ENCODE measurements at places on chromosomes 6 and 20.

DNA sequence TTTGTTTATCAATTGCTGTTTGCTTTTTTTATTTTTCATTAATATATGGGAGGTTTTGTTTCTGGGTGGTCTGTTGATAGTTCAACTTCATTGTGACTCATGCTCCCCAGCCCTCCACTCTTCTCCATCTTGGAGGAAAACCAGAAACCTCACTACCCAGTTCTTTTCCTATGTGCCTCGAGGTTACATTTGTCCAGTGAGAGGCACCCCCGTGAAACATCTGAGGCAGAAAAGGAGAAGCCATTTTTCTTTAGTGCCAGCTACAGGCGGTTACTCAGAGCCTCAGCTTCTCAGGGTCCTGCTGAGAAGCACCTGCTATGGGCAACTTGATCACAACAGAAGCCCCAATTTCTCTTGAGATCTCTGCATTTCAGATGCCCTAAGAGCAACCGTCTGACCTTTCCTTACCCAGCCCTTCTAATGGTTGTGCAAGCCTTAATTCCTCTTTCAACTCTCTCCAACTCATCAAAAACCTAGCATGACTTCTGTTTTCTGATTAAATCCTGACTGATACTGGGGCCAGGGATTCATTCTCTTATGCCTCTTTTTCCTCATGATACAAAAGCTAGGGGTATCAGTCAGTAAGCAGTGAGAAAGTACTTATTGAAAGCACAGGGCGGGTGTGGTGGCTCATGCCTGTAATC is 144.6 kb downstream of the ELOVL4 start:
- H3K27me3 ChIP-seq: no peaks in the 10 kb centered on the region
- no peak overlapping the region for H3K27ac ChIP-seq
- peaks cover 4% of the 10 kb centered on the region for H3K4me1 ChIP-seq
- H3K4me3 ChIP-seq: no peak overlapping the region
- no peaks in the 10 kb centered on the region for H3K36me3 ChIP-seq
- no peak for DNase-seq

DNA sequence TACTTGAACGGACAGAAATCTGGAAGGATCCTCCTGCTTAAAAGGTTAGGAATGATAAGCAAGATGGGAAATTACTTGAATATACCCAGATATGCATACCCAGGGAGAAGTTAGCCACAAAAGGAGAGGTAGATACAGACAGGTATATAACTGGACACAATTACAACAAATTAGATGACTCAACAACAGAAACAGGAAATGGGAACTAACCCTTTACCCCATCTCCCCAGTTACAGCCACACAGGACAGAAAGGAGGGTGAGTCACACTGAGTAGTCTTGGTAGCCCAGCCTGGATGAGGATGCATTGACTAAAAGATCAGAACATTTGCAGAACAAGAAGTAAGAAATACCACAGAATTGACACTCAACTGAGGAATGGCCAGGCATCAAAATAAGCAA is 61.2 kb downstream of the C6orf52 start:
- no peaks in the 10 kb centered on the region for H3K4me1 ChIP-seq
- no peaks in the 10 kb centered on the region for H3K27me3 ChIP-seq
- no peaks in the 10 kb centered on the region for H3K36me3 ChIP-seq
- DNase-seq: no peak
- H3K4me3 ChIP-seq: no peak overlapping the region

GRCh38 chr6:44446626-44447300 is 59.3 kb downstream of the CDC5L start:
- H3K27me3 ChIP-seq: no peaks in the 10 kb centered on the region
- H3K4me1 ChIP-seq: no peaks in the 10 kb centered on the region
- H3K4me3 ChIP-seq: no peak overlapping the region
- no peak for DNase-seq

DNA sequence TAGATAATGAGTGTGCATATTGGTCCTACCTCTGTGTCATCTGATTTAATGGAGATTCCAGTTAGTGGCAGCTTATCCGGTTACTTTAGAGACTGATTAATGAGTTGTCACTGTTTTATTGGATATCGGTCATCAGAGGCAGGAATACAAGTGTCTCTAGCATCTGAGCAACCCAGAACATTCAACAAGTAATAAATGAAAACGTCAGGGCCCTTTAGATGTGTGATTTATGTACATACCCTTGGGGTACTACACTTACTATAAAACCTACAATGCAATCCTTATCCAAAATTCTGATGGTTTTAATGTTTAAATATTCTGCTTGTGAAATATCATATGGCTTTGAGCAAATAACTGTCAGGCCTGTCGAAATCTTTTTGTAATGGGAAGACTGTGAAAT is 1117.9 kb upstream of the FLRT3 start:
- no peaks in the 10 kb centered on the region for H3K36me3 ChIP-seq
- no peak overlapping the region for H3K27ac ChIP-seq
- no peak for DNase-seq
- no peaks in the 10 kb centered on the region for H3K4me1 ChIP-seq

- DNase-seq: no peak
- H3K27me3 ChIP-seq: peaks cover 22% of the 10 kb centered on the region
- no peak overlapping the region for H3K27ac ChIP-seq
- H3K4me1 ChIP-seq: peaks cover 6% of the 10 kb centered on the region
- H3K36me3 ChIP-seq: no peaks in the 10 kb centered on the region
Measured at GRCh38 chr6:70281923-70282311, 21.0 kb downstream of the COL9A1 start.

DNA sequence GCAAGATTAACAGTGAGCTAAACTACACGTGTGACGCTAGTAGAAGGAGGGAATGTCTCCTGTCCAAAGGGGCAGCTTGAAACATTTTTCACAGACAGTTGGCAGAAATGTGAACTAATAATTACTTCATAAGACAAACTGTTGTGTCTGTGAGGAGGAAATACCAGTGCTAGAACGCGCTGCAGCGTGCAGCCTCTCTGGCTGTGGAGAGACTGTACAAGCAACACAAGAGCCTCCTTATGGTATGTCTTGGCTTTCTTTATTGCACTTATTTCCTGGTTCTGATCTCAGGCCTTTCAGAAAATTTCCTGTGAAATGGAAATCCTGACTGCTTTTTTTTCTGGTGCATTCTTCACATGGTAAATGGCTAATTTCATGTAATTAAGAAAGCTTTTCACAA is 25.3 kb upstream of the TIAM2 start:
- no peak overlapping the region for H3K27ac ChIP-seq
- H3K36me3 ChIP-seq: no peaks in the 10 kb centered on the region
- H3K27me3 ChIP-seq: no peaks in the 10 kb centered on the region

GRCh38 chr20:801678-802077 is 31.8 kb upstream of the FAM110A start:
- H3K4me3 ChIP-seq: no peak overlapping the region
- no peaks in the 10 kb centered on the region for H3K27me3 ChIP-seq
- no peaks in the 10 kb centered on the region for H3K4me1 ChIP-seq
- H3K27ac ChIP-seq: no peak overlapping the region
- no peaks in the 10 kb centered on the region for H3K36me3 ChIP-seq
- DNase-seq: no peak

DNA sequence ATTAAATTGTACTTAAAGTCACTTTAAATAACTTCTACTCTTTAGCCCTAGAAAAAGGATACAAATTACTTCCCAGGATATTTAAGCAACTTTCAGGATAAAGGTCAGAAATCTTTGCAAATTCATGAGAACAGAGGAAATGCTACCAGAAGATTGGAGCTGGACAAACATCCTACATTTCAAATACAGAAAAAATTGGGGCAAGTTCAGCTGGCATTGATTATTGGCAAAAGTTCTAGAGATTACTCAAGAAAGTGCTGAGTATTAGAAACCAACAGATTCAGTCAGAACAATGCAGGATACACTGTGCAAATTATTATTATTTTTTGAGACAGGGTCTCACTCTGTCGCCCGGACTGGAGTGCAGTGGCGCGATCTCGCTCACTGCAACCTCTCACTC is 6.0 kb downstream of the SLC22A23 start:
- DNase-seq: no peak
- H3K4me3 ChIP-seq: no peak overlapping the region
- H3K4me1 ChIP-seq: peaks cover 20% of the 10 kb centered on the region
- H3K27me3 ChIP-seq: no peaks in the 10 kb centered on the region

GRCh38 chr6:122571888-122572287 is 38.3 kb upstream of the PKIB start:
- DNase-seq: no peak
- no peaks in the 10 kb centered on the region for H3K4me1 ChIP-seq
- H3K27ac ChIP-seq: no peak overlapping the region
- no peak overlapping the region for H3K4me3 ChIP-seq
- no peaks in the 10 kb centered on the region for H3K36me3 ChIP-seq
- H3K27me3 ChIP-seq: no peaks in the 10 kb centered on the region

DNA sequence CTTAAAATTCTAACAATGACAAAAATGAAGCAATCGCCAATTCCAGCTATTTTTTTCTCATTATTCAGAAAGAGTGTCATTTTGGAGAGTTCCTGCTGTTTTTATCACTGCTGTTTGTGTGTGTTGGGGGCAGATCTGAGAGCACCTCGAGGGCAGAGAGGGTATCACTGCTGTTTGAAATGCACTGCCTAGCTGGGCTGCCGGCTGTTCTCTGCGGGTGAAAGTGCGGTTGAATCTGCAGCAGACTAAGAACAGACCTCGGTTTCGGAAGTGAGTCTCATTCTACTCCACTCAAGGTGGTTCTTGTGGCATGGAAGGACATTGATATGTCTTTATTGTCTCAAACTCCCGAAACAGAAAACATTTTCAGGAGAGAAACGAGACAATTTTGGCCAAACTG is 18.3 kb downstream of the INSM1 start:
- no peak for DNase-seq
- peaks cover under 1% of the 10 kb centered on the region for H3K27me3 ChIP-seq
- H3K4me3 ChIP-seq: no peak overlapping the region
- no peaks in the 10 kb centered on the region for H3K4me1 ChIP-seq
- H3K27ac ChIP-seq: no peak overlapping the region

- no peaks in the 10 kb centered on the region for H3K27me3 ChIP-seq
- no peaks in the 10 kb centered on the region for H3K36me3 ChIP-seq
- no peak overlapping the region for H3K27ac ChIP-seq
- DNase-seq: no peak
- no peak overlapping the region for H3K4me3 ChIP-seq
- no peaks in the 10 kb centered on the region for H3K4me1 ChIP-seq
Measured at GRCh38 chr6:137146206-137146605, 27.2 kb downstream of the IL22RA2 start.

GRCh38 chr6:64507661-64508060 is 872.1 kb downstream of the PHF3 start:
- no peak for DNase-seq
- H3K4me1 ChIP-seq: no peaks in the 10 kb centered on the region
- H3K27ac ChIP-seq: no peak overlapping the region
- no peaks in the 10 kb centered on the region for H3K36me3 ChIP-seq

DNA sequence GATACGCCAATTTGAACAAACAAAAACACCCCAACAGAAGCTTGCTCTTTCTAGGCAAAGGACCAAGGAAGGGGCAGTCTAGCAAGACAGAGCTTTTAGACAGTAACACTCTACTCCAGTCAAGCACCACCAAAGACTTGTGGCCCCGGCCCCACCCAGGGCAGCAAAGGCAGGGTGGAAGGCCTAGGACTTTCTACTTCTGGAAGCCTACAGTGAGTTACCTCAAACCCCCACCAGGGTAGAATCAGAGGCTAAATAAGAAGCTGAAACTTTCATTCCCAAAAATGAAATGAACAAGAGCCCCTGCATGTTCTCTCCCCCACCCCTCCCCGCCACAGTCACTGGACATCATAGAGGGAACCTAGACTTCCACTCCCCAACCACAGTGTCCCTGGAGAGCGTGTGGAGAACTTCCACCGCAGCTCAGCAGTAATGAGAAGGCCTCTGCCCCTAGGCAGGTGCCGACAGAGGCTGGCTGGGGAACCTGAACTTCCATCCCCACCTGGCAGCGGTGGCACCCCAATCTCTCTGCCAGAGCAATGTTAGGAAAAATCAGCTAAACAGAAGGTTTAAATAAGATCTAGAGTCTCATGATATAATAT is 40.0 kb downstream of the KATNA1 start:
- DNase-seq: no peak
- no peak overlapping the region for H3K4me3 ChIP-seq
- H3K4me1 ChIP-seq: no peaks in the 10 kb centered on the region
- H3K27me3 ChIP-seq: no peaks in the 10 kb centered on the region

DNA sequence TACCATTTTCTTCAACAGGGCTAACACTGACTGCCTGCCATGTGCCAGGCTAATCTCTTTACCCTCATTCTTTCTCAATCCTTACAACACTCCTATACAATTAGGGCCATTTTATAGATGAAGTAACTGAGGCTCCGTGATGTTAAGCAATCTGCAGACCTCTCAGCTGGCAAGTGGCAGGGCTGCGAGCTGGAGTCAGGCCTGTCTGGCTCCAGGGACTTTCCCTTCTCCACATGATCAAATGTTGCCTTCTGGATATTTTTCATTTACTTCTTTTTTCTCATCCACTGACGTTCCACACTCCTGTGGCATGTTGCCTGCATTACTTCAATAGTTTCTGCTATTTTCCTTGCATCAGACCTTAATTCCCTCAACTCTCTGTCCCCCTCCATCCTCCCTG is 55.2 kb upstream of the TAGAP start:
- no peak overlapping the region for H3K27ac ChIP-seq
- no peaks in the 10 kb centered on the region for H3K36me3 ChIP-seq
- no peak overlapping the region for H3K4me3 ChIP-seq
- DNase-seq: no peak

- no peaks in the 10 kb centered on the region for H3K36me3 ChIP-seq
- no peak for DNase-seq
- no peak overlapping the region for H3K4me3 ChIP-seq
- H3K27ac ChIP-seq: no peak overlapping the region
- H3K4me1 ChIP-seq: peaks cover 5% of the 10 kb centered on the region
Measured at GRCh38 chr20:16267526-16267925, 305.7 kb downstream of the KIF16B start.

DNA sequence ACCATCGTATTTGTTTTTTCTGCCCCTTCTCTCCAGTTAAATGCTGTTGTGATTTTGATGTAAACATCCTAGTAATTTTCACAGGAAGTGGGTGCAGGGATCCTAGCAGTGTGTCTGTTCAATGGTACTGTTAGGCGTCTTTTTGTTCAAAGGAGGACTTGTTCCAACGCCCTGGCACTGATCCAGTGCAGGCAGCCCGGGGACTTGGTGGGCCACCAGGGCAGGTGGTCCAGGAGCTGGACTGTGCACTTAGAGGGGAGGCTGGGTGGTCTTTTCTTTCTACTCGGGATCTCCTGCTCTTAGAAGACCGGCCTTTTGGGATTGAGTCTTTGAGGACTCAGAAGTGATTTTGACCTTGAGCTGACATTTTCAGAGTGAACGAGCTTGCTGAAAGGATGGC is 41.1 kb upstream of the NKX2-2 start:
- H3K27me3 ChIP-seq: no peaks in the 10 kb centered on the region
- no peak for DNase-seq
- H3K4me1 ChIP-seq: no peaks in the 10 kb centered on the region
- H3K36me3 ChIP-seq: no peaks in the 10 kb centered on the region
- H3K4me3 ChIP-seq: no peak overlapping the region
- H3K27ac ChIP-seq: no peak overlapping the region

- H3K4me3 ChIP-seq: no peak overlapping the region
- H3K4me1 ChIP-seq: peaks cover 17% of the 10 kb centered on the region
- no peak overlapping the region for H3K27ac ChIP-seq
- H3K27me3 ChIP-seq: no peaks in the 10 kb centered on the region
- no peaks in the 10 kb centered on the region for H3K36me3 ChIP-seq
Measured at GRCh38 chr20:51953731-51954340, 151.5 kb upstream of the SALL4 start.

Data from neuronal stem cell (in vitro differentiated cells).